ENCODE measurements at places on chromosomes 4 and X.
A peak's percentile ranks its signal among the peaks of the same experiment; 100 is the strongest.

DNA sequence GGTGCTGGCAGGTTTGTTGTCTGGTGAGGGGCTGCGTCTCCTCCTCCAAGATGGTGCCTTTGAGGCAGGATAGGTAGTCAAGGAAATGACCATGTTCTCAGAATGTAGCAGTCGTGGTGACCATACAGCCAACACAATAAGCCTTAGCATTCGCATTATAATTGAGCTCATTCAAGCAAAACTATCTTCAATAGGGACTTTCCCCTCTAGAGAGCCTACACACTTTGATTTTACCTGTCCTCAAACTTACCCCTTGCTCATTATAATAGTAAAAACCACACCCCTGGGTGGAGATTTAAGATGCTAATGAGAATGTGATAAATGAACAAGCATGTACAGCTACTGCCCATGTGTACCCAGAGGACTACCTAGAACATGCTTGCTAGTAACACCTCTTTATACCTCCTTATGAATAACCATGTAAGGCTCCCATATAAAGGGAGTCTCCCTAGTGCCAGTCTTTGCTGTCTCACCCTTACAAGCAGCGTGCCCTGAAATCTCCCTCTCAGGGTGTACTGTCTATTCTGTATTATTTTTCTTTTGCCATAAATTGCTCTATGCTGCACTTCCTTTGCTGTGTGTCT is 48.2 kb downstream of the FGFBP1 start:
- no peak for DNase-seq

- DNase-seq, result peak; percentile 16
These were observed 58.0 kb downstream of the SPCS3 start for GRCh38 chr4:176377780-176378179.

DNA sequence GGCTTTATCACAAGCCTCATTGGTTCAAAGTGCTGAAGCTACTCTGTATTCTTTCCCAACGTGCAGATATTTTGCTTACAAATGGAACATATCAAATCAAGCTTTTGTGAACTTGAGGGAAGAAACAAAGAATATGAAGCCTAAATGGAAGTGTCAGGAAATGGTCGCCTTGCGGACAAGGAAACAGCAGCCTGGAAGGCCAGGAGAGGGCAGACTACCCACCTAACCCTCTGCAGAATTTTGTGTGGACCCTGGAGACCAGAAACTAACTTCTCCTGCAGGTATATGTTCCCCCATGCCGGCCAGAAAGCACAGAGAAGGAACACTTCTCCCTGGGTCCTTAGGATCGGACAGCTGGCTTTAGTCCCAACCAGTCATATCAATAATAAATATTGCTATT is 1425.8 kb downstream of the PCDH7 start:
- no peak for DNase-seq

- DNase-seq, result peak; percentile 13
These were observed 81.6 kb downstream of the ZFX start for GRCh38 chrX:24231131-24231540.

DNA sequence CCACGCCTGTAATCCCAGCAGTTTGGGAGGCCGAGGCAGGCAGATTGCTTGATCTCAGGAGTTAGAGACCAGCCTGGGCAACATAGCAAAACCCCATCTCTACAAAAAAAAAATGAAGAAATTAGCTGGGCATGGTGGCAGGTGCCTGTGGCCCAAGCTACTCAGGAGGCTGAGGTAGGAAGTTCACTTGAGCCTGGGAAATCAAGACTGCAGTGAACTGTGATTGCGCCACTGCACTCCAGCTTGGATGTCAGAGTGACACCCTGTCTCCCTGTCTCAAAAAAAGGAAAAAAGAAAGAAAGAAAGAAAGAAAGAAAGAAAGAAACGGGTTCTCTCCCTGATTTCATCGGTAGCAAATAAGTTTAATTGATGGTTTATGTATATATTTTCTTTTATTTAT is 64.6 kb upstream of the ESX1 start:
- no peak for DNase-seq

DNA sequence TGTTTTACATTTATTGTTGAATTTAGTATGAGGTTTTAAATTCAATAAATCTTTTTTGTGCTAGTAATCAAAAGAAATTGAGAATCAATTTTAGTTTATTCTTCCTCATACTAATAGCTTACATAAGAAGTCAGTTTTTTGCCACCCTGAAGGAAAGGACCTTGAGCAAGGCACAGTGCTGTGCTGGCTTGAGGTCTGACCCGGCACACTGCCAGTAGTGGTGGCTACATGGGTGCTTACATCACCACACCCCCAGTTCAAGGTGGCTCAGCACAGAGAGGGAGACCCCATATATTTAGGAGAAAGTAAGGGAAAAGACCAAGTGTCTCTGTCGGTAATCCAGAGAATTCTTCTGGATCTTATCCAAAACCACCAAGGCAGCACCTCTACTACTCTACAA is 86.0 kb upstream of the LANCL3 start:
- no peak for DNase-seq

- peak; percentile 41 for DNase-seq
These were observed 100.8 kb downstream of the ARSJ start for GRCh38 chr4:113878668-113879067.

DNA sequence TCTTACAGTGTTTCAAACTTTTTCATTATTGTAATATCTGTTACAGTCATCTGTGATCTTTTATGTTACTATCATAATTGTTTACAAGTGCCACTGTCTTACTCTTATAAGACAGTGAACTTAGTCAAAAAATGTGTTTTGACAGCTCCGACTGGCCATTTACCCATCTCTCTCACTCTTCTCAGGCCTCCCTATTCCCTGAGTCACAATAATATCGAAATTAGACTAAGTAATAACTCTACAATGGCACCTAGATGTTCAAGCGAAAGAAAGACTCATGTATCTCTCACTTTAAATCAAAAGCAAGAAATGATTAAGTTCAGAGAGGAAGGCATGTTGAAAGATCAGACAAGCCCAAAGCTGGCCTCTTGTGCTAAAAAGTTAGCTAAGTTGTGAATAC is 184.2 kb downstream of the CDS1 start:
- DNase-seq, result no peak

- DNase-seq, result no peak
These were observed 5.6 kb downstream of the ETDA start for GRCh38 chrX:135257469-135257868.

DNA sequence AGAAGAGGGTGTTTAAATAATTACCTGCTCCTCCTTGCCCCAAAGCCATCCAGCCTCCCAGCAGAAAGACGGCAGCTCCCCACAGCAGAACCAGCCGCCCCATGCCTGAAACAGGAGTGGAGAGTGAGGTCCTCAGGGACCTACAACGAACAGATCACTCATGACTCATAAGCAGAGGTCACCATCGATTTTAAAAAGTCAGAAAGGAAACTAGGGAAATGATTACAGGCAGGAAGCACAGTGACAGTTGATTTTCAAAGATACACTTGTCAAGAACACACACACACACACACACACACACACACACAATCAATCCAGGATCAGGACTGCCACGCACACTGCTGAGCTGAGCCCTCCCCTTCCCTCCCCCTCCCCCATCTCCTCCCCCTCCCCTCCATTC is at the start of gene CRLF2:
Gene CRLF2 (minus strand): TSS at position 118 of the 400 bp plus-strand sequence. CDS start 15 bp downstream, at position 103.
- DNase-seq, result peak; percentile 17

DNA sequence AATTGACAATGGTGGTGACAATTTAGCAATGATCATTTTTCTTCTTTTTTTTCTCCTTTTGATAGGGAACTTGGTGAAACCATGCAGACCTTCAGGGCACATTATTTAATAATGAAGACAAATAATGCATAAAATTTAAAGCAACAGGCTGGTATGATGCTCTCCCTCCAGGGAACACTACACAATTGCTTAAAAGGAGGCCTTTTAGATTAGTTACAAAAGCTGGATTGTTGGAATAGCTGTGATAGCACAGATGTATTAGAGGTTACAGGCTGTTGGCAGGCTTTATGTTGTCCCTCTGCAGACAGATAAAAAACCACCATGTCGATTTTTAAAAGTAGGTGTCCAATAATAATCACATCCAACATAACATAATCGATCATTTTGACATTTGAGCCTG is 307.0 kb downstream of the ADGRL3 start:
- no peak for DNase-seq

GRCh38 chr4:82528868-82529267 is 32.9 kb downstream of the TMEM150C start:
- DNase-seq, result no peak

- DNase-seq, result no peak
These were observed 583.5 kb upstream of the FAT1 start for GRCh38 chr4:187307131-187307530.

GRCh38 chr4:139129206-139129605 is 47.8 kb downstream of the ELF2 start:
- no peak for DNase-seq

DNA sequence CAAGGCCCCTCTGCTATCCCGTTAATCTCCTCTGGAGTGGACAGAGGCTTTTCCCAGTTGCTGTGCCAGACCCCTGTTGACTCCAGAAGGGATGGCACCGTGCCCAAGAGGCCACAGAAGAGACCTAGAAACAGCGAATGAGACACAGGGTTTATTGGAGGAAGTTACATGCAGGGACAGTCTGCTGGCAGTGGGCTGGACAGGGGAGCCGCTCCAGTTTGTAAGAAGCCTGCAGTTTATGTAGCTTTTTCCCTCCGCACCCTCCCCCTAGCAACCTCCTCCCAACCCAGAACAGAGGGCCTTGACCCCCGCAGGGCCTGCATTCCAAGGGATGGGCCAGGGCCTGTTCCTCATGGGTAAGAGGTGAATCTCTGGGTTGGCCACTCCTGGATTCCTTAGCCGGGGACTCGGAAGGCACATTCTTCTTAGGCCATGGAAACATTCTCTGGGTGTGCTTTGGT is 216.8 kb upstream of the PSAPL1 start:
- DNase-seq, result peak; percentile 26

DNA sequence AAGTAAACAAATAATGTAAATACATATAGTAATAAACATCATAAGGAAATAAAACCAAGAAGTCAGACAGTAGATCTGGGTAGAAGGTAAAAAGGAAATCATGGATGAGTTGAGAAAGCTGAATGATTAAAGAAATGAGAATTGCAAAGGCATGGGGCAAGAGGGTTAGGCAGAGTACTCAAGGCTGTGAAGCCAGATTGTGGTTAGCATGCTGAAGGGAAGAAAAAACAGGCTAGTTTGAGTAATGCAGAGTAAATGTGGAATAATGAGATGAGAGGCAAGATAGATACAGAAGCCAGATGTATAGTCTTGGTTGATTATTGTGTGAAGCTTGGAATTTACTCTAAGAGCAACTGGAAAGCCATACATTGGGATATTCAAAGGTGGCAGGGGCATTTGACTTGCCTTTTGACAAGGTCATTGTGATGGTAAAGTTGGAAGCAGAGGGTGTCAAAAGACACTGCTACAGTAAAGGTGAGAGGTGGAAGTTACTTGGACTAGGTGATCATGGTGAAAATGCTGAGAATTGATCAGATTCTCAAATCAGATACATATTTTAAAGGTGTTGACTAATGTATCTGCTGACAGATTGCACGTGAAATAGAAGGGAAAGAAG is 307.0 kb downstream of the FSTL5 start:
- DNase-seq, result no peak

GRCh38 chr4:80138551-80139538 is 58.5 kb upstream of the PRDM8 start:
- DNase-seq, result peak; percentile 5

- DNase-seq, result no peak
These were observed 264.0 kb downstream of the MID1IP1 start for GRCh38 chrX:39065051-39065871.

GRCh38 chrX:137401092-137401491 is 164.8 kb upstream of the ZIC3 start:
- no peak for DNase-seq

DNA sequence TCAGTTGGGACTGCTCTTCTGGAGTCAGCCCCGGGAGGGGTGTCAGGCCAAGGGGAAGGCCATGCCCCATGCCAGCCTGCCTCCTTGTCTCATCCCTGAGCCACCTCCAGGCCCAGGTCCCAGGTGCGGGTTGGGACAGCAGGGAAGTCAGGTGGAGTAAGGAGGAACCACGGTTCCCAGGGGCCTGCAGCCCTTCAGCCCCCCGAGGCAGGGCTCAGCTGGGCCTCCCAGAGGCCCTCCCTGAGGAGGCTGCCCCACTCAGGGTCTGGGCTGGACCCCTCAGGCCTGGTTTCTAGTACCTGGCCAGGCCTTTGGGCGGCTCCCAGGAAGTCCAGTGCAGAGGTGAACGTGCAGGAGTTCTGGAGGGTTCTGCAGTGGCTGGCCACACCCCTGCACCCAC is 23.4 kb upstream of the FGFR3 start:
- DNase-seq, result no peak

DNA sequence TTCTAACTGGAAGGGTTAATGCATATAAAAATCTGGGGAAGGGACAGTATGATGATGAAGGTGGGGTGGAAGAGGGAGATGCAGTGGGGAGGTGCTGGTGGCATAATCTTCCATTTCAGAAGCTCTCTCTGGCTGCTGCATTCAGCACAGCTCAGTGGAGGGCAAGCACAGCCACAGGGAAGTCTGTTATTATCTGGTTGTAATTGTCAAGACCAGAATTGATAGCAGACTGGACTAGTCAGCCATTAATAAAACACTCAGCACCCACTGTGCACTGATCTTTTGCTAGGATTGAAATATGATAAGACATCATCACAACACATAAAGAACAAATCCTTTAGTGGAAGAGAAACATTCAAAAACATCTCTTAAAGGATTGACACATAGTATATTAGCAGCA is 414.2 kb upstream of the LCORL start:
- no peak for DNase-seq

- DNase-seq, result no peak
These were observed 15.8 kb downstream of the TRPC3 start for GRCh38 chr4:121936101-121936500.
